ENCODE measurements at places on chromosomes 6 and 20.

- DNase-seq = peak; percentile 10
Observed at GRCh38 chr20:46031701-46032254, 2.8 kb downstream of the SLC12A5 start.

GRCh38 chr6:113047148-113047547 lies 700.0 kb downstream of the RFPL4B start:
- DNase-seq = no peak

DNA sequence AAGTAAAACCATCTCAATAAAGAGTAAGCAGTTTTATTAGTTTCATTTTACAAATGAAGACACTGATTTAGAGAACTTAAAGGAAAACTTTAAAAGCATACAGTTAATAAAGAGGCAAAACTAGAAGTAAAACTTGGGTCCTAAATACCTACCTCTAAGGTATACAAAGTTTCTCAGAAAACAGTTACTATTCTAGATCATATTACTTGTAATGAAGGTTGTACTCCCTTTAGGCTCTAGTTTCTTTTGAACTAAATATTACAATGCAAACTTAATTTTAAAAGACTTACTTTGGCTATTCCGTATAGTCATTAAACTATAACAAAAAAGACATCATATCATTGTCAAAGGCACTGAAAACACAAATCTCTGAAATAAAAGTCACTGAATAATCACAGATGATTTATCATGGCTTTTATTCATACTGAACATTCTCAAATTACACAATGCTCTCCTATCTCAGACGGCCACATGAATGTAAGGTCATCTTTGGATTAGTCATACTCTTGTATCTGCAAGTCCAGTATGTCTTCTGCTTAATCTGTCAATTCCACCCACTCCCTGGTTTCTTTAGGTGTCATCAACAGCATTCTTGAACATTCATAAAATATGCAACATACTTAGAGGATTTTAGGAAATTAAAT lies 361.6 kb upstream of the RUNX2 start:
- DNase-seq = no peak

GRCh38 chr6:135314543-135314942 lies 133.4 kb downstream of the MYB start:
- DNase-seq = no peak

GRCh38 chr6:64258302-64258701 lies 622.7 kb downstream of the PHF3 start:
- no peak for DNase-seq

- DNase-seq = no peak
Observed at GRCh38 chr20:49578436-49578835, 10.5 kb upstream of the PTGIS start.

GRCh38 chr6:56570413-56571359 lies 72.0 kb downstream of the DST start:
- DNase-seq = no peak

GRCh38 chr6:98477231-98477630 lies 357.1 kb upstream of the POU3F2 start:
- DNase-seq = no peak

DNA sequence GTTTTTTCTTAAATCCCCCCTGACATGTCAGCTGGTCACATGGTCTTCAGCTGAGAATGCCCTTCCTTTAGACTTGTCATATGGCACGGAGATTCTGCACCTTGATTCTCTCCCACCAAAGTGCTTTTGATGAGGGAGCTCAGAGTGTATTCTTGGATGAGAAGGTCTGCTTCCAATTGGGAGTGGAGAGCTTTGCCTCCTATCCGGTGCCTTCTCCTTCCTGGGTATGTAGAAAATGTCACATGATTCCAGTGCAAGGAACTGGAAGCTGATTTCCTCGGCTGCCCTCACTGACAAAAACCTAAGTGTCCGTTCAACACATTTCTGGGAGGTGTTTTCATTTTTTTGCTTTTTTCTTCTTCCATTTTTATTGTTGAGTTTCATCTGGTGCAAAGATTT lies 197.2 kb downstream of the TFAP2C start:
- DNase-seq = no peak

DNA sequence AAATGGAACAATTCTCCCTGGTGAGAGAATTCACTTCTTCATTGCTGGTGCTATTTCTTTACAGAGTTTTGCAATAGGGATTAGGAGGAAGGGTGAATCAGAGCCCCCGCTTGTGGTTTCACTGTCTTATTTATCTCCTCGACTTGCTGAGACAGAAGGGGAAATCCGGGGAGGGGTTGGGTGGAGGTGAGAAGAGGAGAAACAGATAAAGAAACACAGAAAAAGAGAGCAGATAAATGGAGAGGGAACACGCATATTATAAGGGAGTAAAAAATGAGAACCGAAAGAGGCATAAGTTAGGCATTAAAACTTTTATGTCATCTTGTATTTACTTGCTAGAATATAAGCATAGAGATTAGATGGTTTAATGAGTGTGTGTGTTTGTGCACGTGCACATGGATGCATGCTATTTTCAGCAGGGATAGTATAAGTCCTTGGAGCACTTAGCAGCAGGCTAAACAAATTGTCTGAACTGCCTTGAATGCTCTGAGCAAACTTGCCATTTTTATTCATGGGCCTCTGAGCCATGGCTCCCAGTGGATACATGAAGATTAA lies 105.0 kb downstream of the OLIG3 start:
- DNase-seq = no peak

GRCh38 chr6:166618866-166619761 lies 7.9 kb downstream of the RPS6KA2 start:
- DNase-seq = no peak

GRCh38 chr6:56953597-56954402 lies 1.1 kb upstream of the BEND6 start:
- no peak for DNase-seq

DNA sequence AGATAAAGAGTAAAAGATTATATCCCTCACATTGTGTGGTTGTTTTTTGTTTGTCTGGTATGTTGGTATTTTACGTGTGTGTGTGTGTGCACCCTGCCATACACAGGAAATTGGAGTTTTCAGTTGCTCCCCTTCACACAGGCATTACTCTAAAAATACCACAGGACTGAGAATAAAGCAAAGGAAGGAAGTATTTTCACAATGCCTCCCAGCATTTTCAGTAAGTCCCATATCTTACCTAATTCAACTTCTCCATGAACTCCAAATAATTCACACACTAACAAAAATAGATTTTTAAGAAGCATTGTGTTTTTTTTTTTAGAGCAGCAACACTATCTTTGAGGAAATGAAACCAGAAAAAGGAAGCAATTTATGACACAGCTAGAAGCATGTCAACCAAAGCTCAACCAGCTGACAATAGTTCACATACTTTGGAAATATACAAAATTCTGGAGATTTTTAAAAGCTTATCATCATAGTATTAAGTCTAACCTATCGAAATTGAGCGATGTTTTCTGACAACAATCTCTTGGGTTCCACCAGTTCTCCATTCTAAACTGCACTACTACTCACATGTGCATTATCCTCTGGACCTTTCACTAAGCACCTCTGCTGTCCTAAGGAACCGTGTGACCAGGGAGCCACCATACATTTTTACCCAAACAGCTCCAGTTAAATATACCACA lies 2.1 kb downstream of the UBE2J1 start:
- no peak for DNase-seq

DNA sequence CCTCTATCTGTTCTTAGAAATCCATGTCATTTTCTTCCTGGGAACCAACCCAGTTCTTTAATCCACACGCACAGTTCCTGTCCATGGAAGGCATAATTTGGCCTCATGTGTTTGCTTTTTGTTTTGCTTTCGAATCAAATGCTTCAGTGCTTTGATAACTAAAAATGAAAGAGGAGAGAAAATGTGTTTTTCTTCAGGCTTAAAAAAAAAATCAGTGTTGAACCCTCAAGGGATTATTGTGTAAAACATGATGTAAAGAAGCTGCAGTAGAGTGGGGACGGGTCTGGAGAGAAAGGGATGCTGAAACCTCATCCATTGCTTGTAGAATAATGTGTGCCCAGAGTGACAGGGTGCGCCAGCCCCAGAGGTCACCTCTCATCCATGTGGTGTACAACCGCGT lies 197.5 kb upstream of the JARID2 start:
- no peak for DNase-seq

GRCh38 chr6:2447931-2448330 lies 202.5 kb upstream of the GMDS start:
- DNase-seq = no peak

GRCh38 chr6:15410752-15411151 lies 164.9 kb downstream of the JARID2 start:
- no peak for DNase-seq

GRCh38 chr6:170212956-170213636 lies 77.8 kb downstream of the DLL1 start:
- no peak for DNase-seq

GRCh38 chr6:44734886-44735629 lies 347.6 kb downstream of the CDC5L start:
- no peak for DNase-seq

All from C1 segment of cervical spinal cord (tissue), 14 donors.